Substantia nigra (tissue), 51 donors: ENCODE measurements at places on chromosomes 1 and 21.

- no peak for DNase-seq
These were observed 24.1 kb upstream of the NPHP4 start for GRCh38 chr1:6016191-6016865.

- DNase-seq, result no peak
These were observed 151.2 kb downstream of the PIGK start for GRCh38 chr1:77068013-77068412.

- no peak for DNase-seq
These were observed 12.9 kb upstream of the HMGCS2 start for GRCh38 chr1:119781434-119782210.

DNA sequence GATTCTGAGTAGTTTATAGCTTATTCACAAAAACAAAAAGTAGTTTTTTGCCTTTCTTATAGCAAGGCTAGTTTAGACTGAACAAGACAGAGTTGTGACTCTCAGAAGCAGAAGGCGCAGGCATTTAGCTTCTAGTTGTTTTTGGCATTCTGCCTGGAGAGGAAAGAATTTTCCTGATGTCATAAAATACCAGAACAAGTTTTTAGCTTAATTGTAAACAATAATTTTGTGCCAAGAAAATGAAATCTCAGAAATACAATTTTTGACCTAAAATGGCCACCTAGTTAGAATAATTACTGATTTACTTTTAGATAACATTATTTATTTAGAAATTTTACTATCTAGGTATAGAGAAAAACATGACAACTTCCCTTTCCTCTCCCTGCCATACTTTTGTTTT lies 1.0 kb downstream of the DNAJB4 start:
- no peak for DNase-seq
